Stimulated activated CD4-positive, alpha-beta T cell treated with anti-CD3 and anti-CD28 coated beads, TNF-alpha, amount 100 ng/mL, for 24 hours (primary cell): ENCODE measurements at places on chromosomes 12 and 14.

DNA sequence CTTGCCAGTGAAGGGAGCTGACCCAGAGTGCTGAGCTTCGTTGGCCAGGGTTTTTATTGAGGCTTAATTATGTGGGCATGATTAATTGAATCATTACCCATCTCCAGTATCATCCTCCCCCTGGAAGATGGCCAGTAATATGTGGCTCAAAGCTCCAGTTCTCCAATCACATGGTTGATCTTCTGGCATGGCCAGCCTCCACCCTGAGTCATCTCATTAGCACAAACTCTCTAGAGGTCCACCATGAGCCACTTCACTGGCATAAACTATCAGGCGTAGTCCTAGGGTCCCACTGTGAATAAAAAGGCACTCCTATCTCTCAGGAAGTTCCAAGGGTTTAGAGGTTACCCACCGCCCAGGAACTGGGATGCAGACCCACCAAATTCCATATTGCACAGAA is 135.0 kb downstream of the ANO6 start:
- no peak for DNase-seq

DNA sequence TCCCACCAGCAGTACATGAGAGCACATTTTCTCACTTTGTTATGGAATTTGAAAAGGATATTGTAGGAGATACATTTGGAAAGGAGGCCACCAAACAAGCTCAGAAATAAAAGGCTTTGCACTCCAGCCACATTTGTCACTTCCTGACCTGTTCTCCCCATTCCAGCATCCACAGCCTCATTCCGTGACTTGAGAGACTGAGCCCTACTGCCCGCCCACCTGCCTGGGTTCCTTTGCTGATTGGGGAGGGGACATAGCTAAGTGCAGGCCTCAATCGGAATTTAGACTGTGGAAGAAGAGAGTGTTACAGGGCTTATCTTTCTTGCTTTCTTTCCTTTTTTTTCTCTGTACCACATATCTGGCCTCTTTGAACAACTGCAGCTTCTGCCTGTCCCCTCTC is 735.4 kb upstream of the TMEM132C start:
- no peak for DNase-seq

DNA sequence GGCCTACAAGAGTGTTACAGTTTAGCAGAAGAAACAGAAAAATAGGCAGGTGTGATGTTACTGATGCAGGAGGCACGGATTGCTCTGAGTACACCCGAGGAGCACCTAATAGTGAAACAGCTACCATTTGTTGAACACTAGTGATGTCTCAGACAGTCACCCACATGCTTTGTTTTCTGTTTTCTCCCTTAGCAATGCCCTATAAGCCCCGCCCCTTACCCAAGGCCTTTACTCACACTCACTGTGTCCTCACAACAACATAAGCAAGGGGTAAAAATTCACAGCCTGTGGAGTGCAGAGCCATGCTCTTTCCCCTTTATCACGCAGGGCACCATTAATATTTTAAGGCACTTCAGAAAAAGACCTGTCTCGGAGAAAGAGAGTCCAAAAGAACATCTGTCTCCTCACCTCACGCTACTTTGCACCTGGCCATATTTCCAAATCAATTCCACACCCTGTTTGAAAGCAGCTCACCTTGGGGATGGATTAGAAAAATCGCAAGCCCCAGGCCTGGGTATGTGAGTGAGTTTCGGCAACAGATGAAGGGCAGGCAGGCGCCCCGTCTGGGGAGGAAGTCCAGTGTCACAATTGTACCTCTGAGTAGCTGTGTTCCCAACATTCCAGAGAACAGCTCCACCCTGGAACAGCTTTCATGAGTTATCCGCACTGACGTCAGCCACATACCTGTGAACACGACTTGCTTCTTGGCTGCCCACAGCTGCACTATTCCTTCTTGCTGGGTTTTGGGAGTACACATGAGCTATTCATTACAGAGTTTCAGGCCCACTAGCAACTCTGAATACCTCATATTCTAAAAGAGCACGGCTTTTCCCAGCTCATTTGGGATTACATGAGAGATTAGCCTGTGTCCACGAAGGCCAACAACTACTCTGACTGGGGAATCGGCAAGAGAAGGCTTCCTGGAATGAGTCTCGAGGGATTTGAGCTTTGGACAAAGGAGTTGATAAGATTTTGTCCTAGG is 26.0 kb downstream of the MAPK1IP1L start:
- no peak for DNase-seq

- DNase-seq, result no peak
These were observed 374.9 kb downstream of the PDZRN4 start for GRCh38 chr12:41563051-41563450.

- no peak for DNase-seq
These were observed 74.7 kb downstream of the TUNAR start for GRCh38 chr14:95951359-95951758.

DNA sequence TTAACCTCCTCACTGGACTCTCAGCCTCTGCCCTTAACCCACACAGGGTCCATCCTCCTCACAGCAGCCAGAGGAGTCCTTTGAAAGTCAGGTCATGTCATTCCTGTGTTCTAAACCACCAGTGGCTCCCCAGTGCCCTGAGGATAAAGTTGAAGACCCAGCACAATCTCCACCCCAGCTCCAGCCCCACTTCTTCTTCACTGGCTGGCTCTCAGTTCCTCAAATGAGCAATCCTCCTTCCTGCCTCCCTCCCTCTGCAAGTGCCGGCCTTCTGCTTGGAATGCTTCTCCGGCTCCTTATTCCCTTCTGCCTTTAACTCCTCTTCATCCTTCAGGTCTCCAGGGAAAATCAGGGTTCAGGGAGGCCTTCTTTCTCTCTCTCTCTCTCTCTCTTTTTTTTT is 32.0 kb upstream of the SPPL3 start:
- no peak for DNase-seq

DNA sequence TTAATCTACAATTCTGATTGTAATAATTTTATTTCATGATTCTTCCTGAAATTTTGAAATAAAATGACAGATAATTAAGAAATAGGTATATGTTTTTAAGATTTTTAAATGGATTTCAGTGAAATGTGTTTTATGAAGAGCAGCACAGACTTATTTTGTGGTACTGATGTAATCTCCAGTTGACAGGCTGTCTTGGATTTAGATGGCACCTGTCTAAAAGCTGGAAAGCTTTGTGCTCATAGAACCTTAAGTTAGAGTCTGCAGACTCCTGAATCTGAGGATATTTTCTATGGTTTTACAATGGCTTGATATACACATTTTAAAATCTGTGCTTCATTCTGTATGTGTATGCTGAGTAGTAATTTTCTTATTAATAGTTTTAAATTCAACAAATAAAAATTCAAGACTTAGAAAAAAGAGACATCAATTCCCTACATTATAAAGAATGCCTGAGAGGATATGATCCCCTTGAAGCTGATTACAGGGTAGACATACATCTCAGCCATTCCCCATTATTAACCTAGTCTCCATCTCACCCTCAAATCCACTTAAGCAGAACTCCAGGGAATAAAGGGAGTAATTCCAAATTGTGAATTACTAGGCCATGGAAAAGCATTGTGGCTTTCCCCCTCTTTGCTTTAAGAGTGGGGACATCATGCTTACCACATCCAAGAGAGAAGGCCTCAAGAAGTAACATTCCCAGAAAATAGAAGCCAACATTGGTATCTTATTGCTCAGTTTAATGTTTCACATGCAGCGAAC is 33.7 kb upstream of the ACSS3 start:
- no peak for DNase-seq

DNA sequence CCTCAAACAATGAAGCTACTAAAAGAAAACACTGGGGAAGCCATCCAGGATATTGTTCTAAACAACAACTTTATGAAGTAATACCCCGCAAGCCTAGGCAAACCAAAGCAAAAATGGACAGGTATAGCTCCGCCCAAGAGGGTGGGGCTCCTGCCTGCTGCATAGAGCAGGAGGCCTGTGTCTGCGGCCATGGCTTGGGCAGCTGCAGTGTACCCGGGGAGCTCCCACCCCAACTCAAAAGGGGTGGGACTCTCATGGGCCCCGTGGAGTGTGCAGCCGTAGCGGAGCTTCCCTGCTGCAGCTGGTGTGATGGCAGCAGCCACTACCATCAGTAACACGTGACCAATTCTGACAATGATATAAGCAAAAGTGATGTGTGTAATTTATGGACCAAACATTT is 264.2 kb upstream of the KITLG start:
- DNase-seq, result no peak

DNA sequence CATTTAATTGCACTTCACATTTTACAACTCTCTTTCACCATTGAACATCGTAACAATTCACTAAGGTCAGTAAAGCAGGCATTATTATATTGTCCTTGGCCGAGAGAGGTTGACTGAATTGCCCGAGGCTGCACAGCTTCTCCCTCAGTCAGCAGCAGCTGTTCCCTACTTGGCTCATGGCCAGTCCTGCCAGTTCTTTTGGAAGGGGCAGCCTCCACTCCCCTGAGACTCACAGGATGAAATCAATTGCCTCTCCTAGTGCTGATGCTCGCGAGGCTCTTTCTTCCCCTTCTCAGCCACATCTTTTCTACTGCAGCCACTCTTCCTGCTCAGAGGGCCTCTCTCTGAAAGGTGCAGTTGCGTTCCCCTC is 79.9 kb upstream of the KCNA1 start:
- no peak for DNase-seq

- no peak for DNase-seq
These were observed 274.6 kb downstream of the BTG1 start for GRCh38 chr12:91870872-91871707.

- no peak for DNase-seq
These were observed 217.5 kb upstream of the LHX5 start for GRCh38 chr12:113689047-113689610.

DNA sequence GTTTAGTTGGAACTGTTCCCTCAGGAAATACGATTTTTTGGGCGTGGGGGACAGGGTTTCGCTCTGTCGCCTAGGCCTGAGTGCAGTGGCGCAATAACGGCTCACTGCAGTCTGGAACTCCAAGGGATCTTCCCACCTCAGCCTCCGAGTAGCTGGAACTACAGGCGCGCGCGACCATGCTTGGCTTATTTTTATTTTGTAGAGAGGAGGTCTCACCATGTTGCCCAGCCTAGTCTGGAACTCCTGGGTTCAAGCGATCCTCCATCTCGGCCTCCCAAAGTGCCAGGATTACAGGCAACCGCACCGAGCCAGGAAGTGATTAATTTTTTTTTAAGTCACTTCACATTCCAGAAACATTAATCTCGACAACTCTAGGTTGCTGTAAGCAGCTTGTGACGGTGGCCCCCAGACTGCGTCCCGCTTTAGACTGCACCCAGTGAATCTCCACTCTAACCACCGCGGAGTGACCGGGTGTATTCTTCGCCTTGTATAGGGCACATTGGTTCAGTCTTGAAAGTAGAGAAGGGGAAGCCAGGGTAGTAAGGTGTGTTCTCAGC is 830 bp upstream of the MIS18BP1 start:
- DNase-seq, result no peak

- DNase-seq, result no peak
These were observed 76.2 kb downstream of the ZFP36L1 start for GRCh38 chr14:68716698-68717097.

DNA sequence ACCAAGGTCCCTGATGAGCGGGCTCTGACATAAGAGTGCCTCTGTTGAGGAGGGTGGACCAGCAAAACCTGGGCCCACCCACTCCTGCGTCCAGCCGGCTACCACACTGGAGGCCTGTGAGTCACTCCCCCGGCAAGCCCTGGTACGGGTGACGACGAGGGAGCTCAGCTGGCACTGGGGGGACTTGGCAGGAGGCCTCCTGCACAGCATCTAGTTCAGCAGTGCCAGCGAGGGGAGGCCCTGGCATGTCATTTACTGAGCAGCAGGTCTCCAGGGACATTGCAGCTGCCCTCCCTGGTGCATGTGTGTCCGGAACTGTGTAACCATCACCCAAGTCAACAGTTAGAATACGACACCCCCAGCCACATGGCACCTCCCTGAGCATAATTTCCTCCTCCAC is 24.4 kb downstream of the CD9 start:
- no peak for DNase-seq

DNA sequence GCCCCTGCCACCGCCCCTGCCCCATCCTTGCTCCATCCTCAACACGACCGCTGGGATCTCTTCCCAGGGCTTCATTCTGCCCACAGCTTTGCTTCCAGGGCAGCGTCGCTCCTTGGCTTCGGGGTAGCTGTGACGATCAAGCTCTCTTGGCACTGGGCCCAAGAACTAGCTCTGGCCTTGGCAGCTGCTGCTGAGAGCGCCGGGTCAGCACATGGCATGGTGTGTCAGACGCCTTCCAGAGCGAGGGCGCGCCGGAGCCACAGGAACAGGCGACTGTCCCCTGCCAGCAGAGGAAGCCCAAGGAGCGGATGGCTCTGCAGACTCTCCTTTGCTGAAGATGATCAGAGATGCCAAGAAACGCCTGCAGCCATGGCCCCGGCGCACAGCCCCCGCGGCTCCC is 15.9 kb downstream of the RAB35 start:
- no peak for DNase-seq

DNA sequence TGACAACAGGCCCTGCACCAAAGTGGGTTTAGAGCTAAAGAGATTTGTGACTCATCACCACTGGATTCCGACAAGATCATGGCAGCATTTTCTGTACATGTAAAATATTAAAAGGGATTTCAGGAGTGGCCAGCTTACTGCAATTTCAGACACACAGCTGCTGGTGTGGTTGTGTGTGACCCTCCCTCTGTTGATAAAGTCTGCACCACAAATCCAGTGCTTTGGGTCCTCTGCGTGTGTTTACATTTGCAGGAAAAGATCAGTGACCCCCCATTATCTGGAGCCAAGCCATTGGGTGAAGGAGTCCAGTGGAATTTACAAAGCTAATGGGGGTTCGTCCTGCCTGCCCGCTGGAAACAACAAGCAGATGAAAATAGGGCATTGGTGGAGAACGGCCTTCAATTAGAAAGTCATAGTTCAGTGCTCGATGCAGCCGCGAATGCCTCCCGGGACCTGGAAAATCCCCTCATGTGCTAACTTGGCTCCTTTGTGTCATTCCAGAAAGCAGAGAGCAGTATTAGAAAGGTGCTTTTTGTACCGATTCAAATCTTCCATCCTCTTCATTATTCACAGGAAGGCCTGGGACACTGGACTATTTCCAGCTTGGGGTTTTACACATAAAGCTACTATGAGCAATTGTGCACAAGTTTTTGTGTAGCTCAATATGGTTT is 188.5 kb upstream of the TMEM132C start:
- no peak for DNase-seq

GRCh38 chr14:69087061-69087461 is 65.9 kb downstream of the DCAF5 start:
- no peak for DNase-seq

GRCh38 chr14:36973806-36974442 is 198.5 kb downstream of the SLC25A21 start:
- no peak for DNase-seq

DNA sequence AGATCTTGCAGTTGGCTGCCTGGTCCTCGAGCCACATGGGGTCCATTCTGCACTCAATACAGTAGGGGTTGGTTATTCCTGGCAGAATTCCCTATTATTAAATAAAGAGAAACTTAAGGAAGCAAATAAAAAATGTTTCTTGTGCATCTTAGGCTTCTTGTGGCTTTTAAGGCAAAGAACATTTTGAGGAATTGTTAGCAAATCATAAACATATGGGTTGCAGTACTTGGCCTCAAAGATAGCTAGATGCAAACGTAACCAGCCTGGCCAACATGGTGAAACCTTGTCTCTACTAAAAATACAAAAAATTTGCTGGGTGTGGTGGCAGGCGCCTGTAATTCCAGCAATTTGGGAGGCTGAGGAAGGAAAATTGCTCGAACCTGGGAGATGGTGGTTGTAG is 50.8 kb upstream of the KCNA5 start:
- no peak for DNase-seq

- DNase-seq, result peak; percentile 42
These were observed 101.9 kb upstream of the SFSWAP start for GRCh38 chr12:131608740-131609690.

GRCh38 chr14:100336618-100337530 is 13.7 kb downstream of the SLC25A47 start:
- no peak for DNase-seq

- DNase-seq, result no peak
These were observed 385 bp downstream of the CAPRIN2 start for GRCh38 chr12:30754383-30754749.
